Fibroblast of skin of scalp (primary cell): ENCODE measurements at places on chromosomes 7 and 10.

DNA sequence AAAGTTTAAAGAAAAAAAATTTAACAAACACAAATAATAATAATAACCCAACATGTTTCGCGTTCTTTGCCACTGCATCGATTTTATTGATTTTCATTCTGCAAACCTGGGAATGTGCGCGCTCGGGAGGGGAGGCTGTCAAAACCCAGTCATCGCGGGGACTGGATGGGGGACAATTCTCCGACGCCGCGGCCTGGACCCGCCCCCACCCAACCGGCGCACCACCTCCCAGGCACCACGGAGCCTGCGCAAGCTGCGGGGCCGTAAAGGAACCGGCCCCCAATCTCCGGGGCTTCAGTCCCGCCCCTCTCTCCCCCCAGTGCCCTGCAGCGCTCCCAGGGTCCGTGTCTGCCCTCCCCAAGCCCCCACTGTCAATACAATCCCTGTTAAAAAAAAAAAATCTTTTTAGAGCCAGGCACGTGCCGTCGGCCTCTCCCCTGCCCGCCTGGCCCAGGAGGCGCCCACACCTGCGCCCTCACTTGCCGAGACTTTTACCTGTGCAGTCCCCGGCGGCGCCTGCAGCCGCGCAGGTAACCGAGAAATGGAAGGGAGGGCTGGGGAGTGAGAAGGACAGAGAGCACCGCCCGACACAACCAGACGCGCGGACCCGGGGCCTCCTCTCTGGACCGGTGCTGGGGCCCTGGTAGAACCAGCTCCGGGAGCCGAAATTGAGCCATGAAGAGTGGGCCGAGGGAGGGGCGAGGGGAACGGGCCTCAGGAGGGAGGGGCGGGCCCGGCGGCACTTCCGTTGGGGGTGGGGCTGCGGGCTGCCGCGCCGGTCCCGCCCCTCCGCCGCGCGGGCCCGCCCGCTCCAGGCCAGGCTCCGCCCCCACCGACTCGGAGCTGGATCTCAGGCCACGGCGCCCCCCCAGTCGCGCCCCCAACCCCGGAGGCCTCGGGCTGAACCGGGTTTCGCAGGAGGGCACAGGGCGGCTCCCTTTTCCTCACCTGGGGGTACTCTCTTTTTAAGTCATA is 7.6 kb upstream of the ZNF503 start:
- DNase-seq = peak; percentile 68

GRCh38 chr7:100861616-100861985 is 5.6 kb upstream of the TRIP6 start:
- DNase-seq = no peak

DNA sequence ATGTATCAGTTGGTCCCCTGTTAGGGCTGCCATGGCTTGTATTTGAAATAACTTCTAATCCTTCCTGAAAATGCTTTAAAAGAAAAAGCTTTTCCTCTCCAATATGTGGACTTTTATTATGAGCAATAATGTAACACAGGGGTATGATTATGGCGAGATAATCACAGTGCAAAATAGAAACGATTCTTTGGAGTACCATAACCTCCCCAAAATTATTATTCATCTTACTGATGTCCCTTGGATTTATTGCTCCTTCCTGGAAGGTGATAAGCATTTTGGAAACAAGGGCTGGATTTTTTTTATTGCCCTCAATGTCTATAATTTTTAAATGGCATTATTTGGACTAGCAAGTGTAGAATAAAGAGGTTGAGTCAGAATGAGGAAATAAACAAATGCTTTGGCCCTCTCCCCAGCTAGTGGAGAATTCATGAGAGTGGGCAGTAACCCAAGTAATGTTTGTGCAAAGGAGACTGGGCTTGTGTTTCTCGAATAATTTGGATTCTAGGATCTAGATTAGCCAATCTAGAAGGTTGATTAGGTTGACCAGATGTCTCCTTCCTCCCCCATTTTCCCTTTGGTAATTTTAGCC is 403.9 kb upstream of the CELF2 start:
- DNase-seq = no peak

DNA sequence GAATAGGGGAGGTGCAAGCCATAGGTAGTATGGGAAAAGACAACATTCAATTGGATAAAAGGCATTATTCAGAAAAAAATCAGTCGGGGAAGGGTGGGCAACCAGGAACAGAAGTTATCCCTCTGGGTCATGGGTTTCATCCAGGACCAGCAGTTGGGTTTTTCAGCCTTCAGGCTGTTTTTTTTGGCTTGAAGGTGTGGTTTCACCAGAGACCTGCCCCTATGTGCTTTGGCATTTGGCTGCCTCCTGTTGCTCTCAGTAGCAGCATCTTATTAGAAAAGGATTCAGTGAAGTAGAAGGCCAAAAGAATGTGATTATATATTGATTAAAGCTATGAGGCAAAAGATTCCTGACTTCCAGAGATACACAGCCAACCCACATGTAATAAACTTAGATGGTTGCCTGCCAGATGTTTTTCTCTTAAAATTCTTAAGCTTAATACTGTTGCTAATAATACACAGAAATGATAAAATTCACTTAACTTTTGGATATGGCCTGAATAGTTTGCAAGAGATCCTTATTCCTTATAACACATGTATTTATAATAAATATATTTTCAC is 251.7 kb upstream of the CSTF2T start:
- DNase-seq = no peak

DNA sequence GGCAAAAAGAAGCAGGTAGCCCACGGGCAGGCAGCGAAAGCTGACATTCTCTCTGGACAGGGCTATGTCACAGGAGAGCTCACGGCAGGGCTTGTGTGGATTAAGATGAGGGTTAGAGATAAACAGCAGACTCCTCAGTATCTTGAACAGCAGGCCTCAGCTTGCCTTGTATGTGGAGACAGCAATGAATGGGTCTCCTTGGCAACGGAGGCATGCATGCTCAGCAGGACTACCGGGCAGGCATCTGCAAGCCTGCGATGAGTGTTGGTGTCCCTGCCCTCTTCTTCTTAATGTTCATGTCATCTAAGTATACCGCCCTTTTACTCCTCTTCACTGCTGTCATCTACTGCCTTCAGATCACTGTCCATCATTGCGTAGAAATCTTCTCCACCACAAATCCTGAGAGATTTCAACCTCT is 81.9 kb upstream of the C1GALT1 start:
- DNase-seq = peak; percentile 36
